ENCODE measurements at places on chromosomes 4 and X.

DNA sequence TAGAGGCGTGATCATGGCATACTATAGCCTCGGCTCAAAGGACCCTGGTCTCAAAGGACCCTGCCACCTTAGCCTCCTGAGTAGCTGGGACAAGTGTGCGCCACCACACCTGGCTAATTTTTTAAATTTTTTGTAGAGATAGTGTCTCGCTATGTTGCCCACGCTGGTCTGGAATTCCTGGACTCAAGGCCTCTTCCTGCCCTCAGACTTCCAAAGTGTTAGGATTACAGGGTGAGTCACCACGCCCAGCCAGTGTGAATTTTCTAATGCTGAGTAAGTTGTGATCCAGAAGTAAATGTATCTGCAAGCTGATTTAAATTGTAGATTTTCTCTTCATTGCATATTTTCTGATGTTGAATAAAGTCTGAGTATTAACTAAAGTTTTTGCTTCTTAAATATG, 2.6 kb upstream of the ZNF674 start:
- DNase-seq: no peak

- no peak for DNase-seq
Observed at GRCh38 chrX:132409780-132410556, 78.9 kb downstream of the MBNL3 start.

GRCh38 chr4:186200516-186200915, 9.1 kb downstream of the CYP4V2 start:
- no peak for DNase-seq

DNA sequence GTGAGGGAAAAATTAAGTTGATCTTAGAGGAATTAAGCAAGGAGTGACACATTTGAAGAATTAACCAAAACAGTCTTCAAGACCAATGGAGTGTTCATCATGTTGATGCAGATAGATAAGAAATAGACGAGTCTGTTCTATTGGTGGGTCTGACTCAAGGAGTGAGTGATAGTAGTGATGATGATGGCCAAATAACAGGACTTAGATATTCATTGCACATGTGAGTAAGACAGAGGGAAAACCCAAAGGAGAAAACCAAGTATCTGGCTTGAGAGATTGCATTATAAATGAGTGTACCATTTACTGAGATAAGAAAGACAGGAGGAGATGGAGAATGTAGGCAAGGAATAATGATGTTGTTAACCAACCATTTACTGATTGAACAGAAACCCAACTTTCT, 321.3 kb downstream of the ADGRL3 start:
- no peak for DNase-seq

DNA sequence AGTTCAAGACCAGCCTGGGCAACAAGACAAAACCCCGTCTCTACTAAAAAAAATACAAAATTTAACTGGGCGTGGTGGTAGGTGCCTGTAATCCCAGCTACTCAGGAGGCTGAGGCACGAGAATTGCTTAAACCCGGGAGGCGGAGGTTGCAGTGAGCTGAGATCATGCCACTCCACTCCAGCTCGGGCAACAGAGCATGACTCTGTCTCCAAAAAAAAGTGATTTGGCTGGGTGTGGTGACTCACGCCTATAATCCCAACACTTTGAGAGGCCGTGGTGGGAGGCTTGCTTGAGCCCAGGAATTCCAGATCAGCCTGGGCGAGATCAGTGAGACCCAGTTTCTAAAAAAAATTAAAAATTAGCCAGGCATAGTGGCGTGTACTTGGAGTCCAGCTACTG, 4.1 kb downstream of the OPHN1 start:
- DNase-seq: no peak

DNA sequence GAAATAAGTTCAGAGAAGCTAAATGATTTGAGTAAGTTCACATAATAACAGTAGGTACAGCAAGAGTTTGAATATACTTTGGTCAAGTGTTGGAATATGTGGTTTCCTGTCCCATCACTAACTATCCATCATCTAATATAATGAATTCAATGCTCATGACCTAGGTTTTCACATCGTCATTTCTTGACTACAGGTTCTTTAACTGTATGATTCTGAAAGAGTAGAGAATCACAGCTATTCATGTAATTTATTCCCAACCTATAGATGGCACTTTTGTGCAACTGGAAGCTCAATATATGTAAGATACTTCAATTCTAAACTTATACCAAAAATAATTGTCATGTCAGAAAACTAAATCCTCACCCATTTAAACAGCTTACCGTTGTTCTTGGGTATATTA, 53.1 kb downstream of the TIGD2 start:
- DNase-seq: no peak

DNA sequence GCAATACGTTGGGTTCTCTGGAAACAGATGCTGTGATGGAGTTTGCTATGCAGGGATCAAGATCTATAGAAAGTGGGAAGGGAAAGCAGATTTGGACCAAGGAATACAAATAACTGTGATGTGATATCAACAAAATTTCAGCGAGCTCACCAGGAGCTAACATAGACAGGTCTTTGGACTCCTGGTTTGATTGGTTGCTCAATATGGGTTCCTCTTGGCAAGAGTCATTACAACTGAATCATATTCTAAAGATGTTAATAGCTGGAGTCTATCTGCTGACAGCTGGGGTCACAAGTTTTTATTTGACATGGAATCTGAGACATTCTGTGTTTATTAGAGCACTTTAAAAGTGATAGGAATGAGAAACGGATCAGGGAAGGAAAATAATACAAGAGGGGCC, 637.6 kb upstream of the GNPDA2 start:
- DNase-seq: no peak

DNA sequence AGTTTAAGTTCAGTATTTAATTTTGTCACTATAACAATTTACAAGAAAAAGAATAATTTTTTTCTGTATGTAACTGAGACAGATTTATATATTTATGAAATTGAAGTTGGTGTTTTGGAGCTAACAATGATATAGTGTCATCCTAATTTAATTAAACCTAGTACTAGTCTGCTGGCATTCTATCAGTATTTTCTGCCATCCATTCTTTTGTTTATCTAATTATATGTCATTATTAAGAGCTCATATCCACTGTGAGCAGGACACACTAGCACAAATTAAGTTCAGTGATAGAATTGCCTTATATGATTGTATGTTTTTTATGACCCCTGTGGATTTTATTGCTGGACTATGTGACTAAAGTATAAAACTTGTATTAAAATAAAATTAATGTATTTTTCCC, 996.5 kb downstream of the CCSER1 start:
- DNase-seq: no peak

DNA sequence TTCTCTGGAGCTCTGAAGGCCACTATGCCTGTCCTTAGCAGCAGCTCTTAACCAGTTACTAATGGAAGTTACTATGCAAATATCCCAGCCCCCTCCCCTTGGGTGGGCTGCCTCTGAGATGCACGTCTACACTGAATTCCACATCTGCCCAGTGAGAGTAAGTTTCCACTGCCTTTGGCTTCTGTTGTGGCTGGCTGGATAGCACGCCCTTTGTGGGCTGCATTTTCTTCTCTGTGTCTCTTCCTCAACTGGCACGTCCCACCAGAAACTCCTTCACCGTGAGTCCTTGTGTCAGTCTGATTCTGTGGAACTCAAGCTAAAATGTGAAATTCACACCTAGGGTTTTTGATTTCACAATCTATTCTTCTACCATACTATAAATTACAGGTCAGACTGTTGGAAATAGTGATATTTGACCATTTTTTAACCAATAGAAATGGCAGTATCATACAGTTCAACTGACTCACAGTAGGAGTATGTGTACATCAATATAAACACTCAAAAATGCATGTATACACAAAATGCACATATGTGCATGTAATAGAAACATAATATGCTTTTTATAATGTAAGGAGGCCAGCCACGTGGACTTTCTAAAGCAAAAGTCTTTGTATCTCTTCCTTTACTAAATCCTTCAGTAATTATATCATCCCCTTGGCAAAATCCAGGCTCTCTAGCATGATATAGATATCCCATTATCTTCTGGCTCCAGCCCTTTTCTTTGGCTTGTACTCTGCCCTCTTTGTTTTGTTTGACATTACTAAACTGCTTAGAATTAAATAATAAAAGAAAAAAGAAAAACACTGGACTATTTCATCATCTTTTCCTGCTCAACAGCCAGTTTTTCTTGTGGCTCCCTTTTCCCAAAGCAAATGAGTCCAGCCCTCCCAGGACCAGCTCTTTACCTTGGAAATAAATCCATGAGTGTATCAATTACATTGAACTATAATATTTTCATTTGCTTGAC, 33.2 kb upstream of the LDB2 start:
- no peak for DNase-seq

DNA sequence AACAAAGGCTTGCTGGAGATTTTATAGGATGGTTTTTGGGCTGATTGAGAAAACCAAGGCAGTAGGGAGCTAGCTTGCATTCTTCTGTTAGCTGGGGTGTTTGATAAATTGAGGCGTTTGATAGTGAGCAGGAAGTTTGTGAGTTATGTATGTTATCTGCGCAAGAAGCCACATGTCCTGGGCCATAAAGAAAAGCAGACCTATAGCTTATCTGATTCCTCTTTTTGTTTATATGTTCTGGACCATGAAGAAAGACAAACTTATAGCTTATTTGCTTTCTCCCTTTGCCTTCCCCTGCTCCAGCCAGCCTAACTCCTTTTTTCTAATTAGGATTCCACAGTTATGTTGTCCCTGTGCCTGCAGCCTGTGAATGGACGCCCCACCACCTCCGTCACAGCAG, 9.2 kb downstream of the HNRNPH2 start:
- DNase-seq: no peak

- no peak for DNase-seq
Observed at GRCh38 chrX:100939333-100939732, 10.6 kb upstream of the XKRX start.

- no peak for DNase-seq
Observed at GRCh38 chr4:112302320-112303274, 5.4 kb downstream of the ALPK1 start.

DNA sequence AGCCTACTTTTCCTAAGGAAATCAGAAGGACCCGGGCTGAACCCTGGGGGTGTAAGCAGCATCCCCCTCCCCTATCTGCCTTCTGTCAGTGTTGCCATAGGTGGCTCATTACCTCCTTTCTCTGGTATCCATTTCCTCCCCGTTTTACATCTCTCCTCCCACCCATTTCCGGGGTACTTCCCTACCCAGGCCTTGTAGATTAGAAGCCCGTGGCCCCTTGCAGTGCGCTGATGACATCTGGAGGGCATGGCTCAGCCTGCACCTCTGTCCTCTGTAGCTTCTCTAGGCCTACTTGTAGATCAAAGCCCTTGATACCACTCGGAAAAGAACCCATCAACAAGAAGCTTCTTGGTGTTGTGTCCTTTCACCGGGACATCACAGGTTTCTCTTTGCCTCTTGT, 71.8 kb downstream of the NBDY start:
- peak; percentile 25 for DNase-seq

GRCh38 chr4:11514003-11514402, 85.3 kb upstream of the HS3ST1 start:
- no peak for DNase-seq

DNA sequence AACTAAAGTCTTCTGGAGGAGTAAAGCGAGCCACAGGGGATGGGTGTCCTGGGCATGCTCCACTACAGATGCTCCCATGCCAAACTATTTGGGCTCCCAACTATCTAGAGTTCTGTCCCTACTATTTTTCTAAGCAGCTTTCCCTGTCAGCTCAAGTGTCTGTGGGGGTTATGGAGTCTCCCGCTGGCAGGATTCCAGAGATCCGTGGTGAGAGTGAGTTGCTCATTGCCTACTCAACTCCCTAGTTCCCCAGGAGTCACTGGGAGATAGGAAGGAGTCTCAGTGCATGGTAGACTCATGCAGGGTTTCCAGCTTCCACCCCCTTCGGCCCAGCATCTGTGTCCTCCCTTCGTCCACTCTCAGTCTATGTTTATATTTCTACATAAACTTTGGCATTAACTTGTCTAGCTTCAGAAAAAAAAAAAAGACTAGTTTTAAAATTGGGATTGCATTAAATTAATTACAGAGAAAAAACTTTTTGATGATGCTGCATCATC, 55.1 kb upstream of the INPP4B start:
- no peak for DNase-seq

DNA sequence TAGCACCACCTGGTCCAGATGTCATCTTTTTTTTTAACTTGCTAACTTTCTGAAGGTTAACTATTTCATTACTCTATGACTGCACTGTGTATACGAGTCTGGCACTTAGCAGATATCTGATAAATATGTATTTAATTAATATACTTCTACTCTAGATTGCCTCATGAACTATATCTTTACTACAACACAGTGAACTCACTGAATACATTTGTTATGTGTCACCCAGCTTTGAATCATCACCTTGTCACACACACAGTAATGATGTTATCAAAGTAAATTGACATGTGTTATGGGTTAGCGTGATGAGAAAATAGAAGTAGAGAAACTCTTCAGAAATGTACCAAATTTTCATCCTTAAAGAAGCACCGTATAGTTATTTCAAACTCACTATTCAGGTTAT, 419.3 kb upstream of the ADGRL3 start:
- no peak for DNase-seq

DNA sequence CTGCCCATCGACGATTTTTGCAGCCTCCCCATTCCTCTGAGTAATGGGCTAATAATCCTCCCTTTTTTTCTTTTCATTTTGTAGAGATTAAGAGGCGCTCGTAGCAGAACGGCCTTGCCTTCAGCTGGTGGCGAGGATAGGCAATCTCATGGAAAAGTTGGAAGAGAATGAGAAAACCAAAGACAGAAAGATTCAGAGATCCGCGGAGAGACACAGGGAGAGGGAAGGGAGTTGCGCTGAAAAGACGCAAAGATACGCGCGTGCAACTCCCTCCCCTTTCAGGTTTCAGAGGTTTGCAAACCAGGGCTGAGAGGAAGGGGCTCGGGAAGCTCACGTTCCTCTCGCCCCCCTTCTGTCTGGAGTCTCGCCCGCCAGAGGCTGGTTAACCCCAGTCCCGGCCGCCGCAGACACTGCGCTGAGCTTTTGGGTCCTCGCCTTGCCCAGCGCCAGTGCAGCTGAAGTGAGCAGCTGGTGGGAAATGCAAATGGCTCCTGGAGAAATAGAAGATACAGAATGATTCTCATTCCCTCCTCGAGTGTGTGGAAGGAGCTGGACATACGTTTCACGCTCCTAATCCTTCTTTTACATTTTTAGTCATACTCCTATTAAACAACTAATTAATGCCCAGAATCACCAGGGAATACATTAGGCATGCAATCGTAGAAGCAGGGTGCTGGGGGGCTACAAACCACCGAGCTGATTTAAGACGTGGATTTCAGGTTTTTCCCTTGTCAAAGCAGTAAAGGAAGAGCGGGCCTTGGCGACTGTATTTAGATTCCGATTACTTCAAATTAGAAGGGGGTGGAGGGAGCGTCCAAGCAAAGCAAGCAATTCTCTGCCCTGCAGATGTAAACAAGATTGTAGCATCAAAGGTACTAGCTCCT, 16.6 kb upstream of the PITX2 start:
- peak; percentile 69 for DNase-seq

DNA sequence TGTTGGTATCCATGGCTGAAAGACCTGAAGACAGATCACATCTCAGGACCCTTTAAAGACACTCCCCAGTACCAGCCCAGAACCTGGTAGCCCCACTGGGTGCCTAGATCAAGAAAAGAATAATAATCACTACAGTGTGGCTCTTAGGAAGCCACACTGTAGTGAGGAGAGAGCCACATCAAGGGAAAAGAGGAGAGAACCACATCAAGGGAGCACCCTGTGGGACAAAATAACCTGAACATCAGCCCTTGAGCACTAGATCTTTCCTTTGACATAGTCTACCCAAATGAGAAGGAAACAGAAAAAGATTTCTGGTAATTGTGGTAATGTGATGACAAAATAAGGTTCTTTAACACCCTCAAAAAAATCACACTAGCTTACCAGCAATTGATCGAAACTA, 15.3 kb downstream of the RTL3 start:
- DNase-seq: no peak
